Peyer's patch (tissue), 4 donors: ENCODE measurements at places on chromosomes 2 and 18. TPM values are rescaled to one million over a fixed set of nuclear protein-coding genes. Genes with fewer than 3 reads are reported as not detected.

DNA sequence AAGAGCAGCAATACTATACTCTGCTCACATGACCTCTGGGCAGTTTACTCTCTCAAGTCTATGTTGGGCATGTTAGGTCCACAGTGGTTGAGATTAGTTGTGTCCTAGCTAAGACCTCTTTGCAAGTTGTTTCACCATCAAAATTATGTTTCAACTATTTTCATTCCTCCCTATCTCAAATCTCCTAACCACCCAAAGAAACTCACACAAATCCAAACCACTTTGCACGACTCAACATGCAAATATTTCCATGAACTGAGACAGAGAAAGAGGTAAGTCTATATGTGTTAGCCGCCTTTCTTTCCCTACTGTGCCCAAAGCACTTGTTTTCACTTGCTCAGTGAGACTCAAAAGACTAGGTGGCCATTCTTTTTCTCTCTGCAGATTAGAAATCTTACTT is 546.8 kb downstream of the TNS1 start:
- no peak for DNase-seq

- no peak for DNase-seq
Measured at GRCh38 chr2:26480566-26481423, 2.9 kb upstream of the OTOF start.

- no peak for DNase-seq
Measured at GRCh38 chr18:69820538-69820937, 127.1 kb downstream of the CD226 start.

SLC40A1 gene
- 170 TPM for total RNA-seq

IL36B gene
- not detected for total RNA-seq

DNA sequence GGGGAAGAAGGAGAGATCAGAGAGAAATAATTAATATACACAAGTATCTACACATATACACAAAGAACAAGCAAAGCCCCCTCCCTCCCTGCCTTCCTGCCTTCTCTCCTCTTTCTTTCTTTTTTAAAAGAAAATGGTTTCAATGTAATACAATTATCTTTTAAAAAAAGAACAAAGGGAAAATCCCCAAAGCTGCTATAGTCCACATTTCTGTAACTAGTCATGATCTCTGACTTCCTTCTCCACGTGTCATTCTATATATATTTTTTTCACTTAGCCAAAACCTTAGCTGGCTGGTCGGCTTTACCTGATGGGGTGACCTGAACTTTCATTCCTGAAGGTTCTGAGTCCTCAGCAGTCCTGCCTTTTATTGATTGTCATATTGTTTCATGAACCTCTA is 44.3 kb downstream of the MAP3K20 start:
- no peak for DNase-seq

DNA sequence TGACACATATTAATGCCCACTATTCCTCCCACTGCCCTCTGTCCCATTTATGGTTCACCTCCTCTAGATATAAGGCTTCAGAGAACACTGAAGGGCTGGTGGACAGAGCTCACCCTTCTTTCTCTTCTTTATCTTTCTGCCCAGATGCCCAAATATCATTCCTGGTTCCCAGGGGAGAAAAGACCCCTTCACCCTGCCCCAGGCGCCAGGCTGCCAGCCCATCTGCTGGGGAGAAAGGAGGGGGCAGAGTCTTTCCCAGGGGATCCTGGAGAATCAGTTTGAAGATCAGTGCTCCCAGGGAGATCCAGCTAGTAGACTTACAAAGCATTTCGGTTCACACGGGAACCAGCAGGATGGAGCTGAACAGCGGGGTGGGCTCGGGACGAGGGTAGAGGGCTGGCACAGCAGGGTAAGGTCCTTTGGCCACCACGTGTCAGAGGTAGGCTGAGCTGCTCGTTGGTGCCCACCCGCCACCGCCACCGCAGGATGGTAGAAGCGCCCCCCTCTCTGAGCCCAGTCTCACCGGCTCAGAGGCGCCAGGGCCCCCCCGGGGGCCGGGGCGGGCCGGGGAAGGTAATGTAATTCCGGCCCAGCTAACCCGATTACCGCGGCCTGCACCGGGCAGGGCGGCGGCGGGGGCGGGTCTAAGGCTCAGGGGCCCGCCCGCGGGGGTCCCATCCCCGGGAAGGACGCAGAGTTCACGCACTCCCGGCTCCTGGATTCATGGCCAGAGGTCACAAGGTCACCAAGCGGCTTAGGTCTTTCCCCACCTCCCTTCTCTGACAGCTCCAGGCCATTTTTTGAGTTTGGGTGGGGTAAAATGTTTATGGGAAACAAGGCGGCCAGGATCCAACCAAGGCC is 1.3 kb upstream of the TLX2 start:
- DNase-seq: no peak

GRCh38 chr2:224523626-224524577 is 61.3 kb downstream of the CUL3 start:
- no peak for DNase-seq

DNA sequence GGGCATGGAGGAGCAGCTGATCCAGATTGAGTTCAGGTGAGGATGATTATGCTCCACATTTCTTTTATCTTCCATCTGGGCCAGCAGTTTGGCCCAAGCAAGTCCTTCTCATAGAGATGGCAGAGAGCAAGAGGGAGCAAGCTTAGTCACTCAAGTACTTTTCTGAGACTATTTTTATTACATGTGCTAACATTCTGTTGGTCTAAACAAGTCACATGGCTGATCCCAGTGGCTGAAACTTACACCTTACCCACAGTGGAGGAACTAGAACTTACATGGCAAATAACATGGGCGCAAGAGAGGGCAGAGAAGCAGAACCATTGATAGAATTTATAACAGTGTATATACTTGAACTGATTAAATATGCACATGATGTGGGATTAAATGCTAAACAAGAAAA is 105.7 kb downstream of the KYNU start:
- no peak for DNase-seq

- DNase-seq: no peak
Measured at GRCh38 chr2:80365762-80366161, 61.2 kb upstream of the LRRTM1 start.

DNA sequence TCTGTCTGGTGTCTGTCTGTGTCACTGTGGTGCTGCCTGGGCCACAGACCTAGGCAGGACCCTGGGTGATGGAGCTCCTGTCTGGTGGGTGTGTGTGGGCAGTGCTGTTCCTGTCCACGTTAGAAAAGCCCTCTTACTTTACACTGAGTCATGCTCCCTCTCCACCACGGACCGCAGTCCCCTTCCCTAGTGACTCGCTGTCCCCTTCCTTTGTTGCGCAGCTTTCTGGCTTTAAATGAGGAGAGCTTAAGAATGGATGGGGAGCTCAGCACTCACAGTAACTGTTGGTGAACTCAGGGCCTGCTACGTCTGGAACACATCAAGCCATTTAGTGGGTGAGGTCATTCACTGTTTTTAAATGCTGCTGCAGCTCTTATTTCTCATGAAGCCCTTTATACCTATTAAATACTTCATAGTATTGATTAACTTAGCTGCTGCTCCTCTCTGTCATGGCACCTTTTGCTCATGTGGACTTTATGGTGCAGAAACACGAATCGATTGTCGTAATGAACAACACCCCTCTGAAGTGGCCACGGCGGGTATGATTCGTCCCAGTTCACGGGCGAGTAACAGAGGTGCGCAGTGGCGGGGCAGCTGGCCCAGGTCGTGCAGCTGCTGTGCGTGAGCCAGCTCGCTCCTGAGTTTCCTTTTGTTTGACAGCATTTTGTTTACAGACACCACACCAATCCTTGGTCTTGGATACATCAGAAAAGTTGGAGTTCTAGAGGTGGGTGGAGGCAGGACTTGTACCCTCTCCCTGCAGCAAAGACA is 100.4 kb downstream of the LDLRAD4 start:
- DNase-seq: no peak

DNA sequence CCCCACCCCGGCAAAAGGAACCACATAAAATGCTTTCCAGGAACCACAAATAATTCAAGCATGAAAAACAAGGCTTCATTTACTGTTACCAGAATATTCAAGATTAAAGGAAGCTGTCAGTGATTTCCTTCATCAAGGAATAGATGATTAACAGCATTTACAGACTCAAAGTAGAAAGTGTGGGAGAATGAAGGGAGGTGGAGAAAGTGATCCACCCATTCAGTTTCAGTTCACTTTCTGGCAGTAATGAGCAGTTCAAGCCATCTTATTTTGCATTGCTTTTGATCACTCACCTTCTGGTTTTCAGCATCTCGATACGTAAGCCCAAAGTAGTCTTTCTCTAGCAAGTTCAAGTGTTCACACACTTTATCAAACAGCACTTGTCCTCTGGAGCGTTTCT is 99.0 kb downstream of the EPB41L3 start:
- DNase-seq: no peak

DNA sequence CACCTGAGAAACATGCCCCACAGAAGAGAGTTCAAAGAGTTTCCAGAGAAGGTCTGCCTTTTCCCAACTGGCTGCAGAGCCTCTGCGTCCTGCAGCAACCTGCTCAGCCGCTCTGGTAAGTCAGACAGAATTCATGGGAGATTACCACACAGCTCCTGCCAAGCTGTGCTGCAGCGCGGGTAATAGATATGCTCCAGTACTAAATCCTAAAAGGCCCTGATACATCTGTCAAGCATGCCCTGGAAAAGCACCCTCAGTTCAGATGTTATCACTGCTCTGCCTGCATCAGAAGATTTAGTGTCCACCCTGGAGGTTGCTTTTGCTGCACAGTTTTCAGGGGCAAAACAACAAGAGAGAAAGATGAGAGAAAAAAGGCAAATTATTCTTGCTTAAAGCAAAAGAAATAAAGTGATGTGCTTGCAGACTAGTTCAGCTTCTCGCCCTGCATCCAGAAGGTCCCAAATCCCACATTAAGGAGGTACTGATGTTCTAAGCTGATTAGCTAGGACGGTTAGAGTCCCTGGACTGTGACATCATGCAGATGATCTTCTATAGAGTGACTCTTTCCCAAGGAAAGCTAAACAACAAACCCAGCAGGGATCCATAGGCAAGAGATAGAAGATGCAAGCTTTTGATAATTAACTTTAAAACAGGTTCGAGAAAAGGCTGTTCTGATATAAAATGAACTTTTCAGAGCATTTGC is 488.6 kb downstream of the BCL11A start:
- DNase-seq: no peak
